NCI-H82 (cell line): ENCODE measurements at places on chromosomes 2 and 18.
A peak's percentile ranks its signal among the peaks of the same experiment; 100 is the strongest.

DNA sequence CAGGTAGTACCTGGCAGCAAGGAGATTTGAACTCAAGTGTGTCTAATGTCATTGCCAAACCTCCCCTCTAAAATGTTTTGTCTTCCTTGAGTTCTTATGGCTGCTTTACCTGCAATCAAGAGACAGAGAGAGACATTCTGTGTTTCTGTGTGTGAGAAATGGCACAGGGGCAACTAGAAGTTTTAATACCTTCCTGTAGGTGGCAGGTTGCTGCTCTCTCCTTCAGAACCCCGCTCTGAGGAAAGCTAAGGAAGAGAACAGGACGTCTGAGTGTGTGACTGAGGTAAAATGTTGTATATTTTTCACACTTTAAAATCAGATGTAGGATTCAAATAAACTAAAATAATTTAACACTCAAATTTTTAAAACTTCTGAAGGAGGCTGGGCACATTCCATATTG lies 19.2 kb downstream of the DTNA start:
- peak; percentile 50 for DNase-seq

GRCh38 chr2:227511239-227511930 lies 39.4 kb downstream of the AGFG1 start:
- no peak for DNase-seq

- DNase-seq = no peak
These were observed 41.6 kb downstream of the CRACDL start for GRCh38 chr2:98894331-98895000.

- peak; percentile 79 for DNase-seq
These were observed 517.0 kb downstream of the PTPRM start for GRCh38 chr18:8084160-8084559.

GRCh38 chr2:236607471-236608187 lies 38.0 kb downstream of the ACKR3 start:
- no peak for DNase-seq

DNA sequence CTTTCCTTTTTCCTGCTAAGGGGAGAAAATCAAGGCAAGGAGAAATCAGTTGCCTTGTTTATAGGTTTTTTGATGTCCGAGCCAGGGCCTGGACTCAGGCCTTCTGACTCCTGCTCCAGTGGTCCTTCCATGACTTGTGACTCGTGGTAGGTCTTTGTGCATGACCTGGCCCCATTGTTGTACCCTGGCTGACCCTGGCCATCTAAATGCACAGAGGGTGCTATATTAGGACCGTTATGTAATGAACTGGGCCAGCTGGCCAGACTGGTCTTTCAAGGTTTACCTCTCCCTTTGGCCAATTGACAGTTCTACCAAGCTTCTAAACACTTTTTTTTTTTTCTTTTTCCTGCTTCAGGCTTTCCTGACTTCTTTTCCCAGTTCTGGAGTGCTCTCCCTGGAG lies 81.1 kb downstream of the SETBP1 start:
- no peak for DNase-seq

GRCh38 chr2:84126530-84126929 lies 332.6 kb downstream of the SUCLG1 start:
- DNase-seq = no peak

- DNase-seq = peak; percentile 67
These were observed 126.2 kb upstream of the LGALSL start for GRCh38 chr2:64327510-64328414.

GRCh38 chr2:172739661-172740266 lies 4.1 kb downstream of the RAPGEF4 start:
- DNase-seq = no peak

- peak; percentile 12 for DNase-seq
These were observed 199.2 kb upstream of the TNP1 start for GRCh38 chr2:217058791-217059755.

DNA sequence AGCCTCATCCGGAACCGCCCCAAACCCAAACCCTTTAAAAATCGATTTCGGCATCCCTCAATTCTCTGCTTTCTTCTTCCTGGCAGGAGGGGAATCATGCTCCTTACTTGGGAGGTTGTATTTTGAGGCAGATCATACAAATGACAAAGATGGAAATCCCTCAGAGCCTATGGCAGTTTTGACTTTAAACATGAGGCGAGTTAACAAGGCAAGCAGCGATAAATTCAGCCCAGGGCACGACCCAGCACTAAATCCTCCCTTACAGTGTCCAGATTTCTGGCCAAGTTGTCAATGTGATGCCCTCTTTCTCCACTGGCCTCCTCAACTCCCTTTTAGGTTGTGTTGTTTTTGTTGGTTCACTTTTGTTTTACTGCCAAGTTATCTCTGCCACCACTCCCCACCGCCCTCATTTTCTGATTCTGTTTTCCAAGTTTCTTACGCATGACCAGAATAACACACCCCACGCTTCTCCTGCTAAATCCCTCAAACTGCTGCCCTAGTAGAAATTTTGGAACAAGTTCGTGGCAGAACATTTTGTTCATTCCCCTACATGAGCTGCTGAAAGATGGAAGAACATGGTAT lies 68.3 kb downstream of the CTAGE1 start:
- DNase-seq = no peak

GRCh38 chr2:205424326-205424725 lies 258.0 kb upstream of the NRP2 start:
- no peak for DNase-seq

GRCh38 chr2:19140463-19141208 lies 217.8 kb downstream of the OSR1 start:
- peak; percentile 49 for DNase-seq

DNA sequence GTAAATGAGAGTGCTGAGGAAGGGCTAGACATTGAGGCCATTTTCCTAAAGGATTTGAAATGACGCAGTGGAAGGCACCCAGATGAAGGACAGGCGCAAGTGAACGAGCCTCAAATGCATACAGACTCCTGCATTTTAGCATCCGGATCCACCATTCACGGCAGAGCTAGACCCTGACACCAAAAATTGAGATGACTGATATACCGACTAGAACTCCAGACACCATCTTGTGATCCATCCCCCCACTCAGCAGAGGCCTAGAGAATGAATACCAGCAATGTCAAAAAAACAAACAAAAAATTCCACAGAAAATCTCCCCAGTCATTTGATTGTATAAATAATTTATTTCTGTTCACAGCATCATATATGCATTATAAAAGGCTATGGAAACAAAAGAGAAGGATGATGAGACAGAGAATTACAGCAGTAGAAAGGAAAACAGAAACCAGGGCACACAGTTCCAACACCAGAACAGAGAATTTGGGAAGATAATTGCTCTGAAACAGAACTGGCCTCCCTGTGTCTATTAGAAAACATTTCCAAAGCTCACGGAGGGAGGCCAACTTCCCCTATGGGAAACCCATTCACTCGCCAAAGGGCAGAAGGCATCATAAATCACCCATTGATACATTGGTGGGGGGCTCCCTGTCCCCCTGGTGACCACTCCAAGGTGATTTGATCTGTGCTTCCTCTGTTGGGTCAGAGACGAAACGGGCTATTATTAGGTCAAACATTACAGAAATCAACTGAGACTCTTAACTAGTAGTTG lies 4.0 kb downstream of the ARL4C start:
- DNase-seq = no peak

- DNase-seq = no peak
These were observed 1.3 kb downstream of the LRRTM4 start for GRCh38 chr2:77520641-77521547.

- no peak for DNase-seq
These were observed 16.1 kb downstream of the MLPH start for GRCh38 chr2:237503201-237503600.

- DNase-seq = no peak
These were observed 89.1 kb downstream of the HS1BP3 start for GRCh38 chr2:20561637-20562454.

DNA sequence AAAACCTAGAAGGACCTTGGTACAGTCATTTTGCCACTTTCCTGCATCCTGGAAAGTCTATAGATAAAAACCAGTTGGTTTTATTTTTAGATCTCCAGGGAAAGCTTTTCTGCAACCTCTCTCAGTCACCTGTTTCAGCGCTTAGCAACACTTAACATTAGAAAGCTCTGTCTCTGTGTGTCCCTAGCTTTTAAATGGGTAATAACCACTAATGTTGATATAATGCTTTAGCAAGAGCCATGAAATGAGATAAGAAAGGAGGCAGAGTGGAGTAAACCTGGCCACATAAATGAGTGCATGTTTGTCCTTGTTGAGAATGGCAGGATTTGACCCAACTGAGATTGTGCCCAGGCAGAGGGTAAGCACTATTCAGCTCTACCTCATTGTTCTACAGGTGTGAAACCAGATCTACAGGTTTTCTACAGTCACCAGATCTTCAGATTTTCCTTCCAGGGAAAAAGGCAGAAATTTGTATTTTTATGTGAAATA lies 44.8 kb downstream of the MARCHF4 start:
- DNase-seq = no peak

DNA sequence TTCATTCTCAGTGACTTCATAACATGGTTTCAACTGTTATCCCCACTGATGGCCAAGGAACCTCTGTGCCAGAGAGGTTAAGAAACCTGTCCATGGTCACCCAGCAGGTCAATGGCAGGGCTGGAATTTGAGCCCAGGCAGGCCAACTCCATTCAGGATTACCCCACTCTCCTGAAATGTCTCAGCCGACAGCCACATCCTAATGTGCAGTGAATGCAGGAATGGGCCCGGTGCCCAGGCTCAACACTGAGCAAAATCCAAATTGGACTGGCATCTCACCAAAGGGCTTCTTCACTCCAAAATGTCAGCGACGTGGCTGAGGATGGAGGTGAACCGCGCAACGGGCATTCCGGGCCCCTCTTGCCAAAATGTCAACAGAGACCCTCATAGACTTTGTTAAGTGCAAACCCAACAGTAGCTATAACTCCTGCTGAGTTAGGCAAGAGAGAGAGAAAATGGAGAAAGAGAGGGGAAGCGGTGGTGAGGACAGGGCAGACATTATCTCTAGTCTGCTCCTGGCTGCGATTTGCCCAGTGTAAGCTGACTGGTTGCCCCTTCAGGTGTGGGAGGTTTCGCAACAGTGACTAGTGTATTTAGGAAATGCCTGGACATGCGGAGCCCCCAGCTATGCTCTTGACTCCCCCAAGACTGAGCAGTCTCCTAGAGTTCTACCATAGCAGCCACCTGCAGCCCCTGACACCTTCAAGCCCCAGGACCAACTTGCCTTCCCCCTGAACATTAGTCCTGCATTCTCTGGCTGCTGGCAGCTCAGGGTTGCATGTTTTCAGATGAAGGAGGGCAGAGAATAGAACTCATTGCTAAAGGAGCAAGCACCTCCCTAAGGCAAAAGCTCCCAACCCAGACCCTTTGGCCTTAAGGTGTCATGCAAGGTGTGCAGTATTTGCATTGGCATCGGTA lies 167.7 kb downstream of the ANAPC1 start:
- DNase-seq = no peak

DNA sequence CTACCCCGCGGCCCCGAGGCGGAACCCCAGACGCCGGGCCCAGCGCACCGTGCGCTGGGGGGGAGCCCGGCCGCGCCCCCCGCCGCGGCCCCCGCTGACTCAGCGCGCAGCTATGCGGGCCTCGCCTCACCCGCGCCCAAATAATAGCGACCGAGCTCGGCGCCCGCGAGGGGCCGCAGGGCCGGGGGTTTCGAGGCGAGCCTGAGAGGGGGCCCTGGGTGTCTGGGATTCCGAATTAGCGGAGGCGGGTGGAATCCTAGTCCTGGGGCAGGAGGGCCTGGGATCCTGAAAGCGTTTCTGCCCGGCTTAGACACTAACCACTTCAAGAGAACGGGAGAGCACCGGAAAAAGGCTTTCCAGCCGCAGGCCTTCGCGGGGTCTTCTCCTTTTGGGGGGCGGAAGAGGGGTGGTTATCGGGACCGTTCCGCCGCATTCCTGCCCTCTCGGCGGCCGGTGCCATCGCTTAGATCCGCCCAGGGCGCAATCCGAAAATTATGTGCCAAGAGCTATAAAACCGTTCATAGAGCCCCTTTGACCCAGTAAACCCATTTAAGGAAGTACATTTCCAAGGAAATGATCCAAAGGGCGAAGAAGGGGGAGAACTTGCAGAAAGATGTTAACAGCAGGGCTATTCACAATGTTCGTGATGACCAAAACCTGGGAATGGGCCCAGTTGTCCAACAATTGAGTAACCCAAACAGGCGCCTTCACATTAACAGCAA lies 681 bp upstream of the ROCK2 start:
- DNase-seq = peak; percentile 65

- no peak for DNase-seq
These were observed 284.3 kb downstream of the CYP26B1 start for GRCh38 chr2:71863396-71863795.

- peak; percentile 73 for DNase-seq
These were observed 102.0 kb downstream of the SH3RF3 start for GRCh38 chr2:109230941-109231420.

DNA sequence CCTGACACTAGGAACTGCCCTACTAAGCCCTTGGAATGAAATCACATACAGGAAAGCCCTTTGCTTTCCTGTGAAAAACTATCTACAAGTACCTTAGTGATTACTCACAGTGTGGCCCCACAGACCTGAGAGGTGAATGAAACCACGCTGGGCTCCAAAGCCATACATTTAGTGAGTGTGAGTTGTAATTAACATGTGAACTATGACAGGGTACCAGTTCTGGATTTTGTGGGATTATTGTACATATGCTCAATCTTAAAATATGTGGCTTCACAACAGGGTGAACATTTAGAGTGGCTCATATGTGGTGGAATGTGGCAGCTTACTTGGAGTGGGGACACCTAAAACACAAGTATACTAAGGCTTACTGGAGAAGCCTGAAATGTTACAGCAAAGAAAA lies 12.3 kb downstream of the KCTD1 start:
- no peak for DNase-seq

DNA sequence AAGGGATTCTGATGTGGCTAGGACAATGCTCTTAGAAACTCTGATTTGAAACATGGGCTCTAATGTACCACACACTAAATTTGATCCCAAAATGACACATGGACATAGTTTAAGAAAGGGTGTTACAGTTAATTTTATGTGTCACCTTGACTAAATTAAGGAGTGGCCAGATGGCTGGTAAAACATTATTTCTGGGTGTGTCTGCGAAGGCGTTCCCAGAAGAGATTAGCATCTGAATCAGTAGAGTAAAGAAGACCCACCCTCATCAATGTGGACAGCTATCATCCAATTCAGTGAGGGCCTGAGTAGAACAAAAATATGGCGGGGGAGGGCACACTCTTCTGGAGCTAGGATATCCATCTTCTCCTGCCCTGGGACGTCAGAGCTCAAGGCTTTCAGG lies 283.1 kb upstream of the CHAC2 start:
- peak; percentile 68 for DNase-seq

DNA sequence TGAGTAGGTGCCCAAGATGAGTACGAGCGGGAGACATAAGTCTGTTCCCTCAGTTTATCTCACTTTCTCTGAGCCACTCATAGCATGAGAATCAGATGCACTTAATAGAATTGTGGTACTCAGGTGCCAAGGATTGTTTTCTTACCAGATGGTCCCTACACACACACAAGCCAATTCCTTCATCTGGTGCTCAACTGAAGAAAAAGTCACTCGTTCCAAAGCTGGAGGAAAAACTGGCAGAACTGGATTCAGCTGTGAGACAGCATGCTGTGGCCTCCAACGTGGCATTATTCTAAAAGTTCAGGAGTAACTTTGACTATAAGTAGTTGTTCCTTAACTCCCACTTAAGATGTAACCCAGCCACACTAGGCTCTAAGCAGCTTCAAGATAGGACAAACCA lies 33.4 kb upstream of the ABCA12 start:
- DNase-seq = no peak

DNA sequence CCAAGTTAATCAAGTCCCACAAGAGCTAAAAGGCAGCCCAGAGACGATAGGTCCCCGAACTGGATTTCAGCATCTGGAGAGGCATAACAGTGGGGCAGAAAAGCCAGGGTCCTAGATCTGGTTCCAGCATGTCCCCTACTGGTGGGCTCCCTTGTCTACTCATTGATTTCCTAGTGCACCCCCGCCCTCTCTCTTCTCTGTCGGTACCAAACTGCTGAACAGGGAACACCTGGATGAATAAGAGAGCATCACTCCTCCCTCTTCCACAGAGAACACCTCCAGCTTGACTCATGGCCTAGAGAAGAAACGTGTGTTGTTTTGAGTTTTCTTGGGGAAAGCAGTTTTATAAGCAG lies 101.3 kb downstream of the FOXI3 start:
- DNase-seq = peak; percentile 48
